ENCODE measurements at places on chromosomes 5 and 9.

DNA sequence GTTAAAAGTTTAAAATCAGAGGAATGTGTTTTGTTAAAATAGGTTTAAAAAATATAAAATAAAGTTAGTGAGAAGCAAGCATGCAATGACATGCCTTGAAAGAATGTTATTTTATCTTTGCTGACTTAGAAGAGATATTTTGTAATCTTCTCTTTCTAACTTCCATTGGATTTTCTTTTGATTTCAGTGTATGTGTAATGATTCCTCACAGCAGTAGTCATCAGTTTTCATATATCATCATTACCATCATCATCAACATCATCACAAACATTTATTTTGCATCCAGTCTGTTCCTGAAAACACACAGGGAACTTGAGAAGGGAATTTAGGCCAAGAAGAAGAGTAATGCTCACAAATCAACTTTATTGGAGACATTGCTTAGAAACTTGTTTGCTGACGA is 699.6 kb downstream of the TAF11L14 start:
- no peak for DNase-seq

DNA sequence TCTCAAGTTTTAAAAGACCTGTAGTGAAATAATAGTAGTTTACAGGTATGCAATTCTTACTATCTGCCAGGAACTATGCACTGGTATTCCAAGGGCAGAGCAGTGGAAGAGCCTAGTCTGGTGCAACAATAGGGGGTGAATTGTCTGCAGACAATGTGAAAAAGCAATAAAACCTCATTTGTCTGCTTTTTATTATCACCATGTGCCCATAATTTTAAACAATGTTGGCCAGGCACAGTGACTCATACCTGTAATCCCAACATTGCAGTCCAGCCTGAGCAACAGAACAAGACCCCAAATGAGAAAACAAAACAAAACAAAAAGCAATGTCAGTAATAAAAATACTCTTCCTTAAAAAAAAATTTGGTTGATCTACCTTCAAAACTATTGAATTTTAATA is 12.2 kb upstream of the SLC44A1 start:
- no peak for DNase-seq

GRCh38 chr9:128362774-128363173 is 8.4 kb upstream of the URM1 start:
- no peak for DNase-seq

DNA sequence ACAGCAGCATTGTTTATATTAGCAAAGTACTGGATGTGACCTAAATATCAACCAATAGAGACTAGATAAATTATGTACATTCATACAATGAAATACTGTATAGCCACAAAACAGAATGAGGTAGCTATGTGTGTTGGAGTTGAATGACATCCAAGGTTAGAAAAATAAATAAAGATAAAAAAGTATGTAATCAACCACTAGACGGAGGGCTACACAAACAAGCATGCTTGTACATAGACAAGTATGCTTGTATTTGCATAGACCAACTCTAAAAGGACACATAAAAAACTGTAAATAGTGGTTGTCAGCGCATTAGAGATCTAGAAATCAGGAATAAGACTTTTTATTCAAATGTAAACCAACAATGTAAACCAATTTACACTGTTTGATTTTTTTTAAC is 3.0 kb downstream of the FEM1C start:
- no peak for DNase-seq

DNA sequence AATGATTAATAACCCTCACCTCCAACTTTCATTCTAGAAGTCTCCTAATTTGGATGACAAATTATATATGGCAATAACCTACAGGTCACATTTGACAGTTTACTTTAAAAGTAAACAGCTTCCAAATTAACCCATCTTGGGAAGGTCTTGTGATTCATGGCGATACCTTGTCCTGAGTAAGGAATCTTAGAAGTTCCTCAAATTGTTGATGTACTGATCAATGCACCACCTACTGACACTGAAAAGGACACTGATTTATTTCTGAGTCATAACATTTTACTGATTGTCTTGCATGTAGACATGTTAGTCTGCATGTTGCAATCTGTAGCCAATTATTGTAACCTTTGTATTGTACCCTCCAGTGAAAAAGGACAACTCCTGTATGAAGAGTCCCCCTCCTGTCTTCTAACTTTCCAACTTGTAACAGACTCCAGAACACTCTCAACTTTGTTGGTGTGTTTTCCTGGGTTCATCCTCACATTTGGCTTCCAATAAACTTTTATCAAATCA is 16.0 kb upstream of the SLC22A5 start:
- no peak for DNase-seq

- no peak for DNase-seq
Measured at GRCh38 chr5:83471405-83472212, at the start of gene VCAN. Gene VCAN, plus strand, starts transcription at chr5:83471744. Its CDS starts 11,775 bp downstream, at chr5:83483519.

Measured in GM18507 (cell line).